ENCODE measurements at places on chromosomes 4 and X.

GRCh38 chrX:18422886-18423285, 2.5 kb upstream of the CDKL5 start:
- DNase-seq: no peak

- DNase-seq: no peak
Measured at GRCh38 chr4:174503079-174503715, 19.1 kb downstream of the HPGD start.

DNA sequence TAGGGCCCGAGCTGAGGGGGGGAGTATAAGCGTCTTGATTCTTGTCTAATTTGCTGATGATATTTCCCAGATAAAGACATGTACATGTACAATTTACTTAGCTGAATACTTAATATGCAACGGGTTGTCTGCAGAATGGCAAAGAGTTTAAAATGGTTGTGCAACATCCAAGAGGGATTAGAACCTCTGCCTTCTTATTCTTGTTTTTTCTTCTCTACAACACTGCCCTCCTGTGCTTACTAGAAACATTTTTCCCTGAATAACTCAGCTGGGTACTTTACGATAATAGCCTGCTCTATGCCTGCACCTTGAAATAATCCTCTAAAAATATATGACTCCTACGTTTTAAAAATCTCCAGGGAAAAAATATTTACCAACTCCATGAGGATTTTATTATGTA, 41.8 kb downstream of the INTS12 start:
- DNase-seq: no peak

- no peak for DNase-seq
Measured at GRCh38 chr4:185969657-185970056, 99.3 kb upstream of the TLR3 start.

- no peak for DNase-seq
Measured at GRCh38 chr4:145881989-145882388, 56.6 kb downstream of the ZNF827 start.

GRCh38 chr4:33959519-33959918, 2284.8 kb downstream of the ARAP2 start:
- DNase-seq: no peak

- DNase-seq: no peak
Measured at GRCh38 chrX:77668391-77669237, 117.4 kb downstream of the ATRX start.

DNA sequence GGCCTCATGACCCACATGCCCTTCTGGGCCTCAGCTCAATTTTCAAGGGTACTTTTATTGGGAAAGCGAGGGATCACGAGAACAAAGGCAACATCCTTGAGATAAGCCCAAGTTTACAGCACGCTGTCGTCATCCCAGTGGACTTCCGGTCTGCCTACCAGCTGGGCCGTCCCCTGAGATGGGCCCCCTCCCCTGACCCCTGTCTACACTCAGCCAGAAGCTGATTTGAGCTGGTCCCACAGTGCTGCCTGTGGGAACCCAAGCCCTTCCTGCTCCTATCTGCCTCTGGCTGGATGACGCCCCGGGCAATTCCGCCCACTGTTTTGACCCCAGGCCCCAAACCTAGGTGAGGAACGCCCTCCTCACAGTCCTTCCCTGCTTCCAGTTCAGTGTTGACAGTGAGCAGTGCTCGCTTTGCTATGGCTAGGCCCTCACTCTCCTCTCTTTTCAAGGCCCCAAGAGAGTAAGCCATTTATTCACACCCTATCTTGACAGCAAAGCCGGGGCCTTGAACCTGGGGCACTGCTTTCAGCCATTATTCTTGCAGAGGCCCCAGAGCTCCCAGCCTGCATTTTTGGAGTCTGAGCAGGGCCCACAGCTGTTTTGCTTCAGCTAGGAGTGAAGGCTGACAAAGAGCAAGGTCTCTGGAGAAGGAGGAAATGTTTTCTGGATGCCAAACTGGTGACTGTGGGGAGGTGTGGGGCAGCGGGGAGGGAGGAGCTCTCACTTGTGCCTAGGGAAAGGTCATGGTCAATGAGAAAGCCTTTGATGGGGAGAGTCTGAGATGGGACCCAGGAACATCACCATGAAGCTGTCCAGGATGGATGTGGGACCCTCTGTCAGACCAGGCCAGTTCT, 164.6 kb upstream of the BCOR start:
- DNase-seq: no peak

DNA sequence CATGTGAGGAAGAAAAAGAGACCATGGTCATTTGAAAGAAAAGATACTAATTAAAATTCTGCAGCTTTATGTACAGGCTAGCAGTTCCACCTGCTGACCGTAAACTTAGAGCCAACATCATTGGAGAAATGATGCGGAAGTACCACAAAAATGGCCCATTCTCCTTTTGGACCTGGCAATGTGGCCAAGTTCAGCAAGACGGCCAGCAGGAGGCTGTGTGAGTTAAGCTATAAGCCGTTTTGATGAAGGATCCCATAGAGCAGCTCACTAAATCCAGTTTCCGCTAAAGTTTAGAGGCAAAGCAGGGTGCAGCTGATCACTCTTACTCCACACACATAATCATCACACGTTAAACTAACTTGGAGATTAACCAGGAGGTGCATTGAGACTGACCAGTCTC, 133.8 kb downstream of the LDB2 start:
- no peak for DNase-seq

DNA sequence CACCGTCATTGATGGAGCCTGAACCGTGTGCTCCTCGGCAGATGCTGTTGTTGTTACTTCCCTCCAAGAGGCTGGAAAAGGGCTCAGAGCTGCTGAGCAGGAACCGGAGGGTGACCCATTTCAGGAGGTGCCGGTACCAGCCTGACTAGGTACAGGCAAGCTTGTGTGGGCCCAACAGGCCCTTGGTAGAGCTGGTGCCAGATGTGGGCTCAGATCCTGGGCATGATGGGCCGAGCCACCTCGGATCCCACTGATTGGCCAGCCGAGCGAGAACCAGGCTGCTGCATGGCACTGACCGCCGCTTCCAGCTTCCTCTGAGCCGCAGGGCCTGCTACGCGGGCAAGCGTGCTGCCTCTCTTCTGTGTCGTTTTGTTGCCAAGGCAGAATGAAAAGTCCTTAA, 33.7 kb downstream of the NOP14 start:
- DNase-seq: no peak

- DNase-seq: no peak
Measured at GRCh38 chr4:168507178-168507815, 10.4 kb downstream of the PALLD start.

DNA sequence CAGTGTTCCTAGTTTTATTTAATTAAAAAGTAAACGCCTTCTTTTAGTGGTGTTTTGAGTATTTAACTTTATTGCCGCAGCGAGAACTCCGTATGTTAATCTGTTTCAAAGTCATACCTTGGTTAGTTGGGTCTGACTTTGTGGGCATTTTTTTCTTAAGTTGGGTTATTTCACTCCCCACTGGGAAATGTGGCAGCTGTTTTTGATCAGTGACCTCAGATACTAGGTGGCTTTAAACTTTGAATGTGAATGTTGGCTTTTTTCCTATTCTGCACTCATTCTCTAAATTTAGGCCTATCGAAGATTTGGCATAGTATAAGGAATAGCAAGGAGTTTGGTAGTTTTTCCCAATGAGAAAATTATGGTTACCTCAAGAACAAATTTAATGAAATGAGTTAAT, 85.9 kb downstream of the FIP1L1 start:
- DNase-seq: no peak

GRCh38 chrX:7841084-7841805, 1.7 kb upstream of the VCX start:
- no peak for DNase-seq

- no peak for DNase-seq
Measured at GRCh38 chr4:147524601-147525000, 43.7 kb downstream of the EDNRA start.

- no peak for DNase-seq
Measured at GRCh38 chr4:15374656-15375055, 53.2 kb upstream of the C1QTNF7 start.

DNA sequence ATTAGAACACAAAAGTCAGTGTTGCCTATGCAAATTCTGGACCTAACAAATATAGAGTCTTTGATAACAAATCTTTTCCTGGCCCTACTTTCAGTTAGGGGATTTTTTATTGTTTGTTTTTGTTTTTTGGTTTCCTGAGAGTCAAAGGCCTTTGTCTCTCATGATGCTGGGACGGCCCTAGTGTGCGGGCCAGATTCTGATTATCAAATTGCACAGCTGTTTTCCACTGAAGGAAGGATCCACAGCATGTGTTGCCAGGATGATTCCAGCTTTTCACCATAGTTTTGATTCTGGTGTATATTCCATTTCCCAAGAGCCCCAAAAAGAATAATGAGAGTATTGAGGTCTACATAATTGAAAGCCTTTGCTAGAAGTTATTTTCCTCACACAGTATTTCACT, 248.2 kb downstream of the CAMK2D start:
- no peak for DNase-seq

- DNase-seq: no peak
Measured at GRCh38 chr4:82223715-82224114, 150.1 kb downstream of the HNRNPD start.

DNA sequence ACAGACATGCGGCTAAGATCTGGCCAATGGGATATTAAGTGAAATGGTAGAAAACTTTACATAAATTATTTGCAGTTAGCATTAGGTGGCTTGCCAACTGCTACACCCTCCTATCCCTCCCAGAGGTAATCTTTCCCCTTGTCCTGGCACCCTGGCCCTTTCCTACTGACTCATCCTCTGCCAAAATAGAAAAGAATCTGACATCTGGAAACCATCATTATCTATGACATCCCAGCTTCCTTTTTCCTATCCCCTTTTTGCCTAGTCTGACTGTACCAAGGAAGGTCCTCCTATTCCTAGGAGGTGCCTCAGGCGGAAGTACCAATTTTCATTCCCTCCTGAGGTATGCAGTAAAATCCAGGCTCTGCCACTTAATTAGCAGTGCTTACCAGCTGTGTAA, 163.6 kb upstream of the KLF3 start:
- no peak for DNase-seq

DNA sequence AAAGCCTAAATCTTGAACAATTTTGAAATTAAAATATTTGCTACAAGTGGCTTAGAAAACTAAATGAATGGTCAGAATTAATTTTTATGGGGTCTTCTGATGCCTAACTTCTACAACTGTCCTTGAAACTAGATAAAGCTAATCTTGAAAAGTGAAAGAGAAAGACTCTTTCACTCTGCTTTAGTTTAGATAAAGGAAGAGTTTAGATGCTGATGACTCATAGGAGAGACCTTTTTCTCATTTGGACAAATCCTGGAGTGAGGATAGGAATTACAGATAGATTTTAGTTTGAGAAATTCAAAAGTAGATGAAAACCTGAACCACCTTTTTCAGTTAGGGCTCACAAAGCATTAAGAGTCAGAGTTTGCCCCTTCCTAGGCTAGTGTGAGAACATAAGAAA, 342.3 kb upstream of the GRID2 start:
- DNase-seq: no peak

All from NCI-H1417 treated with DMSO at 0.1 percent for 48 hours (cell line).